ENCODE measurements at places on chromosomes 16 and 17.

- DNase-seq, result no peak
These were observed 343.8 kb downstream of the SNX29 start for GRCh38 chr16:12320298-12320706.

DNA sequence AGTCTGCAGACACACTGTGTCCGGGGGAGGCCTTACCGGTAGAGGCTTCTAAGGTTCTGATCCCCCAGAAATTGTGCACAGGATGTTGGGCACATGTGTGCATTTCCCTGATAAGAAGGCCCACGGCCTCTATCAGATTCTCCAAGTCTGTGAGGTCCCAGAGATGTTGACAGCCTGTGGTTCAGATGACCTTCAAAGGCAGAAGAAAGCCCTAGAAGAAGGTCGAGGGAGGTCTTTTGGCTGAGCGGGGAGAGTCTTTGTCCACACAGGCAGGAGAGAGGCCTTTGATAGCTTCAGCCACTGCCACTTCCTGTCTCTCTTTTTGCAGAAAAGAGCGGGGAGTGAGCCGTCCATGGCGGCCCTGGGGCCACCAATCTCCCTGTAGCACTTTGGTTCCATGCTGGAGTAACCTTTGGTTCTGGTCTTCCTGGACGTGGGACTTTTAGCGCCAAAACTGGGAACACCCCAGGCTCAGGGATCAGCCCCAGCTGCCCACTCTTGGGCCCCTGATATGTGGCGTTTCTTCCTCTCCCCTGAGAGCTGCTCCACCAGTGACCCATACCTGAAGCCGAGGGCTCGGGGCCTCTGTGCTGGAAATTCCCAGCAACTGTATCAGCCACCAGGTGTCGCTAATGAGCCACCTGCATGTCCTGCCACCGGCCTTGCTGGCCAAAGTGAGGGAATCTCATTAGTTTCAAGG is 28.1 kb upstream of the LGALS9 start:
- no peak for DNase-seq

DNA sequence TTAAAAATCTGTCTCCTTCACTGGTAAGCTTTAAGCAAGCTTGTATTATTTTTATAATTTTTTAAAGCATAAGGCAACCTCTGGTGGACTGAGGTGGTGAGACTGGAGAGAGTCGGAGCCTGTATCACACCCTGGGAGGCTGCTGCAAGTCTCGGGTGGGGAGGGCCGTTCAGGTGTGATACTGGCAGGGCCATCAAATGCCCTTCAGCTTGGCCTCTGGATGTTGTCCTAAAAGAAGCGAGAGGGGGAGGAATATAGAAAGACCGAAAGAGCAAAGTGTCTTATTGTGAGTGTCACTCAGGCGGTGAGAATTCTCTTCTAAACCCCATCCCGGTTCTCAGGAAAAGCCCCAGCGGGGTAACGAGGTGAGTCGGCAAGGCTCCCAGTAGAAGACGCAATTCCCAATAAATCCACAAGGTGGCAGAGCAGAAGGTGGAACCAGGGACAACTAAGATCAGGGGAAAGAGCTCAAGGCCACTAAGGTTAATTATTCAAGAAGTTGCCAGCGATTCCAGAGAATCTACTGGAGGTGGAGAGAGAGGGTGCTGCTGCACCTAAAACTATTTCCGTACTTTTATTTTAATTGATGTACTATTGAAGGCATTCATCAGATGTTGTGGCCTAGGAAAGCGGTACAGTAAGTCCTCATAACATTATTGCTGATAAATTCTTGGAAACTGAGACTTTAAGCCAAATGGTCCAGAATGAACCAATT is 14.1 kb downstream of the C17orf67 start:
- peak; percentile 10 for DNase-seq

GRCh38 chr17:79549141-79549915 is 61.5 kb downstream of the RBFOX3 start:
- DNase-seq, result no peak

- no peak for DNase-seq
These were observed 363.4 kb downstream of the C16orf95 start for GRCh38 chr16:86953631-86954391.

DNA sequence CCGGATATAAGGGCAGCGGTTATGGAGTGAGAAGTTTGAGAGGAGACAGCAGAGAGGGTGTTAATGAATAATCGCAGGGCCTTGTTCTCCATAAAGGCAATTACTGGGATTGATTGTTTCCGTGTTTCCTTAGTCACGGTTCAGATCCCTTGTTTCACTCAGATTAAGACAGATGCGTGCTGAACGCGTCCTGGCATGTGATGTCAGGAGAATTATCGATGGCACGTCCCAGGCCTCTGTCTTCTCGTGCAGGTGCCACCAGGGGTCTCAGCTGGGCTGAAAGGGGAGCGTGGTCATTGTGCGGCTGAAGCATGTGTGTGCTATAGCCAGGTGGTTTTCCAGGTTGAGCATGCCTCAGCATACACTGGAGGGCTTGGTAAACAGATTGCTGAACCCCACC is 142.4 kb upstream of the NOL11 start:
- DNase-seq, result no peak

- DNase-seq, result peak; percentile 79
These were observed at the start of gene APRT for GRCh38 chr16:88811769-88812512. Gene APRT, minus strand, starts transcription at chr16:88811928. Its CDS starts 29 bp downstream, at chr16:88811899.

DNA sequence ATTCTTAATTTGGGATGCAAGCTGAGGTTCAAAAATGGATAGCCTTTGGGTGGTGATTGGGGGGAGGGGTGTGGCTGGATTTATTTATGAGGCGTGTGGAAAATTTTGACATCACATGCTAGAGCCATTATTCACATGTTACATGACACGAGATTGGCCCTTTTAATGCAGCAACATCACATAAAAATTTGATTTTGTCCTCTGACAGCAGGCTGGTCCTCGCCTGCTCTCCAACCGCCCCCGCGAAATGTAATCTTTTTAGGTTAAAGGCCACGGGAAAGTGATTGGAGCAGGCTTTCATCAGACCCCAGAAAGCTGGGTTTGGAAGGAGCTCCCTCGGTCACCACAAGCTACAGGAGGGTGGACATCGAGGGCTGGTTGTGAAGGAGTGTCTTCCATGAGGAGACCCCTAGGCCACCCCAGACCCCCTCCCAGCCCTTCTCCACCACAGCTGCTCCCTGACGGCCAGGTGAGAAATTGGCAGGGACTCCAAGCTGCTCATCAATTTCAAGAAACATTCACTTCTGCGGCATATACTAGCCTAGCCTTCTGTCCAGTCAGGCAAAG is 502.7 kb upstream of the PSMD7 start:
- no peak for DNase-seq

GRCh38 chr16:77749415-77749814 is 27.1 kb downstream of the NUDT7 start:
- no peak for DNase-seq

DNA sequence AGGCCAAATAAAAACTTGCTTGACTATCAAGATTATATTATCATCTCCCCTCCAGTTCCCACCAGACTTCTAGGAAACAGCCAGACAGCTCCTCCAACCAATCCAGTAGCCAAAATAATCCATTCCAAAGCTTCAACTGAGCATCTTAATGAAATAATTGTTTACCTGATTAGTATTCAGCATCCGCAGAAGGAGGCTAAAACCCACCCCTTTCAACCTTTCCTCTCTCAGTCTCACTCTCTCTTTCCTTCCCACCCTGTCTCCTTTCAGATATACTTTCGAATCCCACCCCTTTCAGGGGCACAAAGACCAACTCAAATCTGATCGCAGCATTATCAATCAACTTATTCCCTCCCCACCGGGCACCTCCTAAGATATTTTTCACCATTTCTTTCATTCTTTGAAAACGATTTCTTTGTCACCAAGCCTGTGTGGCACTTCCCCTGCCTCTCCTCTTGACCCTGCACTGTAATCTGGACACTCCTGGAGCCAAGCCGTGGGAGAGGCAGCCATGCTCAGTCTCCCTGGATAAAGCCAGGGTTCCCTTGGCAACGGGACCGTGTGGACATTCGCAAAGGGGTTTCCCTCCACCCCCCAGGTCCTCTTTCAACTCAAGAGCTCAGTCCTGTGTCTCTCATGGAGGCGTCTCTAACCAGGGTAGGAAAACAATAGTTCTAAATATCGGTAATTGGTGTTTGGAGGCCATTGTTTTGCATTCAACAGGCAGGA is at the start of gene ANKFN1:
ANKFN1 (plus strand) TSS at position 602 of the 729 bp plus-strand sequence. CDS start 59,193 bp downstream, outside the sequence.
- no peak for DNase-seq
